ENCODE measurements at places on chromosomes 1 and 21.

DNA sequence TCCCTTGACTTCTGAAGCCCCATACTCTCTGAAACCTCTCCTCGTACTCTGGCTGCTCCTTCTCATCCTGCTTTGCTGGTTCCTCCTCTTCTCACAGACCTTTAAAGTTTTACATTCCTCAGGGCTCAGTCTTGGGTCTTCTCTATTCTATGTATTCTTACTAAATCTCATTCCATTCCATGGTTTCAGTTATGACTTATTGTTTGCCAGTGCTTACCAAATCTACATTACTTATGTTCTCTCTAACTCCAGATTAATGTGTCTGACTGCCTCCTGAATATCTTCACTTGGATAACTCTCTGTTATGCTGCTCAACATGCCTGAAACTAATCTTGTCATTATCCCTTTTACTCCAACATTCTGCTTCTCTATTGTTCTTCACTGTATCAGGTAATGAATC lies 5.4 kb upstream of the SLC35D1 start:
- DNase-seq, result no peak

DNA sequence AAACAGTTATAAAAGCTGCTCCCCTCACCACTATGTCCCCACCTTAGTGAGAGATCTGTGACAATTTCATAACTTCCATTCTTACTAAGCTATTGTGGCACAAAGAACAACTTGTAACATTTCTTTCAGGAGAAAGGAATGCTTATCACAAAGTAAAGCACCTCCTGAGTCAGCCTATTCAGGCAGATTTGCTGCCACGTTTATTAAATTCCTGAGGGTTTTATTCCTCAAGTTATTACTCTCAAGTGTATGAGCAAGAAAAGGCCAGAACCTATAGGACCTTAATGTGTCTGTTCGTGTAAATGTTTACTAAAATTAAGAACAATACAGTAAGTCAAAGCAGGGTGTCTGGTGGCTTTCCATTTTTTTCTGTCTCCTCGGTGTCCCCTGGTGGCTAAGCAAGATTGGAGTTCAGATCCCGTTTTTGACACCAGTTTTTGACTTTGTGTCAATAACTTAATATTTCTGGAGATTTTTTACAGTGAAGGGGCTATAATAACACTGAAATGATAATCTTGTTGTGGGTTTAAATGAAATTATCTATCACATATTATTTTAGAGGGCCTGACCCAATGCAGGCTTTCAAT lies 1539.6 kb downstream of the BRINP3 start:
- no peak for DNase-seq

DNA sequence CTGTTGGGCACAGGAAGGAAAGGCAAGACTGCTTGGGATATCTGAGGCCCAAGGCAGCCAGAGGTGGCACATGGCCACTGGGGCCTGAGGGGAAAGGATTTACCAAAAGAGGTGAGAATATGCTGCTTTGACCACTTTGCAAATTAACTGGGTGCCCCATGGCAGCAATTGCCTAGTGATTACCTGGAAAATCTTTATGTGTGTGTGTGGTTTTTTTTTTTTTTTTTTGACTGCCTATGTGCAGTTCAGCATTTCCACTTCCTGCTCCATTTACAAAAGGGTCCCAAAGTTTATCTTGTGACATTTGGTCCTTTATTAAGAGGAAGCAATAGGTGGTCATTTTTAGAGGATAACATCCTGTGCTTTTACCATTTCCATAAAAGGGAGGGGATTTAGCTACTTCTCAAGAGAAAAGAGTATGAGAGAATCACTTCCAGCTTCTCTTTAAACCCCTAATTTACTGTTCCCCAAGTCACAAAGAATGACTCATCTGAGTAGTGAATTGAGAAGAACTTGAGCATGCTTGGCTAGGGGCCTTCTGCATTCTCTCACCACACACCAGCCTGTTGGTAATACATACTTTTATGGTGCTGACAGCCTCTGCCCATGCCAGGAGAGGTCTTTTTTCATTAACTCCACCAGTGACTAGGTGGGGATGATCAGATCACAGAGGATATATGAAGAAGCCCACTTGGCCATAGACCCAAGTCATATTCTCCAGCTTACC lies 52.1 kb downstream of the SYDE2 start:
- no peak for DNase-seq

GRCh38 chr1:150791585-150791984 lies 16.5 kb downstream of the CTSK start:
- DNase-seq, result no peak

GRCh38 chr1:114512595-114513280 lies 1.7 kb upstream of the TRIM33 start:
- no peak for DNase-seq

GRCh38 chr1:119737040-119737682 lies 25.4 kb downstream of the PHGDH start:
- DNase-seq, result no peak

GRCh38 chr1:10705953-10706352 lies 90.5 kb downstream of the CASZ1 start:
- no peak for DNase-seq

- DNase-seq, result peak; percentile 54
Measured at GRCh38 chr1:46466477-46467182, 23.0 kb upstream of the DMBX1 start.

DNA sequence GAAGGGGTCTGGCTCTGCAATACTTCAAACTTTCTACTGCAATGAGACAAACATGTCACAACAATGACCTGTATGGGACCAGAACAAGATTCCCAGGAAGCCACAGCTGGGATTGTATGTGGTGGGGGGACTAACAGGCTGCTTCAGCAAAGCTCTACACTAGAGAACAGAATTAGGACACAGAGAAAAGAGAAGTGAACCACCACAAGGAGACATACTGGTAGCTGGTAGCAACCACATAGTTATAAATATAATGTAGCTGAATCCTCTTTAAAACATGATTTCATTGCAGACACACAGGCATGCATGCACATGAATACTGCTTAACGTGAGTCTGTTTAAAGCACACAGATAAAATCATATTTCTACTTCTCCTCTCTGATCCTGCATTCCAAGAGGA lies 3.5 kb upstream of the ILDR2 start:
- no peak for DNase-seq

DNA sequence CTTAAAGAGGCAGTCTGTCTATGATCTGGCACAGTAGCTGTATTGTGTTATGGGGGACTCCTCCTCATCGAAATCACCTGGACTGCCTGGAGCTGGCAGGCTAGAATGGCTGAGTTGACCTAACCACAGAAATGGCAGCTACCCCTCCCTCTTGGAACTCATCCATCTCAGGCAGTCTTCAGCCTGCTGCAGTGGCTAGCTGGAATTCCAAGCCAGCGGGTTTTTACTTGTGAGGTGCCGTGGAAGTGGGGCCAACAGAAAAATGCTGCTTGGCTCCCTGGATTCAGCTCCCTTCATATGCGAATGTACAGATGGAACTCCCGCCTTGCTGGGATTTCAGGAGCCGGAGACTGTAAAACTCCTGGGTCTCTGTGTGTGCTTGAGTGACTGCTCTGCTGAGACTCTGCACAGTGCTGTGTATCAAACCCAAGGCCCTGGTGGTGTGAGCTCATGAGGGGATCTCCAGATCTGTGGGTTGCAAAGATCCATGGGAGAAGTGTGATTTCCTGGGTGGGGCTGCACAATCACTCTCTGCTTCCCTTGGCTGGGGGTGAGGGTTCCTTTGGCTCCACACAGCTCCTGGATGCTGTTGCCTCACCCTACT lies 316.9 kb downstream of the CTH start:
- no peak for DNase-seq

- no peak for DNase-seq
Measured at GRCh38 chr1:68495968-68496679, 758 bp downstream of the DEPDC1 start.

GRCh38 chr1:55555956-55556725 lies 341.0 kb upstream of the USP24 start:
- DNase-seq, result no peak

DNA sequence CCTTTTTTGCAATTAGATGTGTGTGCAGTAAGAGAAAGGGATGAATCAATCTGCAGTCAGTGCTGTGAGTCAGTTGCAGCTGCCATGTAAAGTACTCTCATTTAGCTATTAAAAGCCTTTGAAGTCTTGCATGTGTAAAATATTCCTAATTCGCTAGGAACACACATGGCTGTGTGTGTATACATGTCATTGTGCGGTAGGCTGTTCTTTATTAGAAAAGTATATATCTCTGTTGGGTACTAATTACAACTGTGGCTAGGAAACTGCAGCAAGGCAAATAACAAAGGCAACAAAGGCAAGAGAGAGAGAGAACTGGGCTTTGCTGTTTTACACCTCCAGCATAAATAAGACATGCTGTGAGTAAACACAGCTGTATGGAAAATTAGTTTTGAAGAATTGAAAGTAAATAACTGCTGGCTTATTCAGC lies 41.7 kb downstream of the EPB41 start:
- DNase-seq, result peak; percentile 6

DNA sequence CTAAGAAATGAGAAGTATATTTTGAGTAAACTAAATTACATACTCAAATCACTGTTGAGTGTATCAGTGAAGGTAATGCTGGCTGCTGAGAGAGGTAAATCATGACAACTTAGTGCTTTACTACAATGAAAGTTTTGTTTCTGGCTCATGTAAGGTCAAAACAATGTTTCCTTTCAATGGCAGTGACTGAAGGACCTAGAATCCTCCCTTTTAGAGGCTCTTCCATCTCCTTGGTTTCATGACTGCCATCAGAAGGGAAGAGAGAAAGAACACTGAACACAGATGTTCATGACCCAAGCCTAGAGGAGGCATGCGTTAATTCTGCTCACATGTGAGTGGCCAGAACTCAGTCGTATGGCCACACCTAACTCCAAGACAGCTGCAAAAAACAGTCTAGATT lies 130.6 kb downstream of the AKT3 start:
- no peak for DNase-seq

GRCh38 chr1:204424621-204425020 lies 13.0 kb upstream of the PPP1R15B start:
- no peak for DNase-seq

DNA sequence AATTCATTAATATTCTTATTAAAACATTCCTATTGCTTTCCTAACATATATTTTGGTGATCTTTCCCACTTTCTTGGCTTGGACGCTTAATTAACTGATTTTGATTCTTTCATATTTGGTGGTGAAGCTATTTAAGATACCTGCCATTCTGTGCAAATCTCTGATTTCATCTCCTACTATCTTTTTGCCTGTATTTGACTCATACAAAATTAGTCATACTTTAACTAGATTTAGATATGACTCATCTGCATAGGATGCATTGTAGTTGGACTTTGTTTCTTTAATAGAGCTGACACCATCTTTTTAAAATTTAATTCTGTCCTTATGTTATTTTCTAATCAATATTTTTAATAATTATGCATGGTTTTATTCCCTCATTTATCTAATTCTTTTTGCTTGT lies 93.8 kb upstream of the PLPPR4 start:
- no peak for DNase-seq

DNA sequence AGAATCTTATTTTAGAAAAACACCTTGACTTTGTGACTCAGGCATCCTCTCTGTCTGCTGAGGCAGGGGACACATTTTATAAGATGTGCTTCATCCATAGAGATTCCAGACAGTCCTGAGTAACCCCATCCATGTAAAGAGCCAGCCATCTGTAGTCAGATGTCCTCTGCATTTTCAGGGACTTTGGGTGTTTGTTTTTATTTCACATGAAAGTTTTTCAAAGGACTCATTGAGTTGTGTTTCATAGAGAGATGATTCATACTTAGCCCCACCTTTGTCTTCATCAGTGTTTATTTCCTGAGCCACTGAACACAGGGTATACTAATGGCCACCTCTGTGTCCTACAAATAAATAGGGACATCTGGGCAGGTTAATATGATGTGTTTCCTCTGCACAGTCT lies 280.4 kb downstream of the CACNA1E start:
- no peak for DNase-seq

- no peak for DNase-seq
Measured at GRCh38 chr1:45508295-45509151, 8.4 kb downstream of the MMACHC start.

- no peak for DNase-seq
Measured at GRCh38 chr21:42352441-42353095, 1.8 kb upstream of the TFF2 start.

- DNase-seq, result no peak
Measured at GRCh38 chr1:82395440-82395839, 594.7 kb downstream of the ADGRL2 start.

- DNase-seq, result no peak
Measured at GRCh38 chr1:1156140-1157032, 17.3 kb upstream of the TTLL10 start.

DNA sequence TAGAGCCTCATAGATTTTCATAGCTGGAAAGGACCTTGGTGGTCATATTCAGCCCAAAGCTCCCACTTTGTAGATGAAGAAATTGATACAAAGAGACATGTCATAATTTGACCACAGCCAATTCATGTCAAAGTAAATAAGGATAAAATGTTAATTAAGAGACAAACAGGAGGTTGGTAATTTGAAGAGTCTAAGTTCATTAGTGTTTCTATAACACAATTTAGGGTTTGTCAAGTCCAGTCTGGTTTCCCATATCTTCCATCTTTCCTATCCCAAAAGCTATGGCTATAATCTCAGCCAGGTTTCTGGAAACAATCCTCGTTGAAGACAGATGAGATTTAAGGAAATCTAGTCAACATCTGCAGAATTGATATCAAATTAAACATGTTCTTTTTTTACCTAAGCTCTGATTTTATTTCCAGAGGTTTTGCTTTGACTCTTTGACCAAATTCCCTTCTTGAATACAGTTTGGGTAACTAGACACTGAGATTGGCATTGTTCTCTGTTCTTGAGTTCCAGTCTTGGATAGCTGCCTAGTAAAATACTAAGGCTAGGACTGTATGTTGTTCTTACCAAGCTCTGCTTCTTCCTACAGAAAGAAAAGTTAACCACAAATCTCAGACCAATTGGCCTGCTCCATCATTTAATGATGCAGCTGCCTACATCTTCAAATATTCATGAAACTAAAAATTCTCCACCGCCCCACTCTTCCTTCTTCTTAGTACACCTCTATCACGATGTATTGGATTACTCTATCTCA lies 62.0 kb downstream of the SLC44A5 start:
- DNase-seq, result no peak

GRCh38 chr1:36869054-36869453 lies 165.3 kb downstream of the GRIK3 start:
- DNase-seq, result no peak

- no peak for DNase-seq
Measured at GRCh38 chr1:54885237-54885679, 1.7 kb downstream of the DHCR24 start.

GRCh38 chr1:33842348-33842747 lies 21.5 kb upstream of the HMGB4 start:
- no peak for DNase-seq

GRCh38 chr1:43799656-43800635 lies 92.6 kb downstream of the ST3GAL3 start:
- DNase-seq, result no peak

- no peak for DNase-seq
Measured at GRCh38 chr1:7284839-7285435, 486.2 kb upstream of the VAMP3 start.

GRCh38 chr1:234600418-234601281 lies 9.3 kb downstream of the IRF2BP2 start:
- DNase-seq, result peak; percentile 91

DNA sequence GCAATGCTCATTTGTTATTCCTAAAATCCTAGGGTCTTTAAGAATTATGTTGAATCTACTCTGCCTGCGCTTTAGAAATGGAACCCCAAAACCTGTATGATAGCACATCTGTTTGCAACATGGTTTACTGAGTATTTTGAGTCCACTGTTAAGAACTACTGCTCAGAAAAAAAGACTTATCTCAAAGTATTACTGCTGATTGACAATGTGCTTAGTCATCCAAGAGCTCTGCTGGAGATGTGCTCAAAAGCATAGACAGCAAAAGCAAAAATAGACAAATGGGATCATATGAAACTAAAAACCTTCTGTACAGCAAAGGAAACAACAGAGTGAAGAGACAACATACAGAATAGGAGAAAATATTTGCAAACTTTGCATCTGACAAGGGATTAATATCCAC lies 107.0 kb downstream of the CTH start:
- no peak for DNase-seq
